ENCODE measurements at places on chromosomes 7 and 10.

GRCh38 chr7:99938296-99938695 is 8.9 kb upstream of the GJC3 start:
- no peaks in the 10 kb centered on the region for H3K27me3 ChIP-seq
- H3K27ac ChIP-seq, result no peak overlapping the region
- no peak for DNase-seq
- no peaks in the 10 kb centered on the region for H3K36me3 ChIP-seq
- no peak overlapping the region for H3K4me3 ChIP-seq

DNA sequence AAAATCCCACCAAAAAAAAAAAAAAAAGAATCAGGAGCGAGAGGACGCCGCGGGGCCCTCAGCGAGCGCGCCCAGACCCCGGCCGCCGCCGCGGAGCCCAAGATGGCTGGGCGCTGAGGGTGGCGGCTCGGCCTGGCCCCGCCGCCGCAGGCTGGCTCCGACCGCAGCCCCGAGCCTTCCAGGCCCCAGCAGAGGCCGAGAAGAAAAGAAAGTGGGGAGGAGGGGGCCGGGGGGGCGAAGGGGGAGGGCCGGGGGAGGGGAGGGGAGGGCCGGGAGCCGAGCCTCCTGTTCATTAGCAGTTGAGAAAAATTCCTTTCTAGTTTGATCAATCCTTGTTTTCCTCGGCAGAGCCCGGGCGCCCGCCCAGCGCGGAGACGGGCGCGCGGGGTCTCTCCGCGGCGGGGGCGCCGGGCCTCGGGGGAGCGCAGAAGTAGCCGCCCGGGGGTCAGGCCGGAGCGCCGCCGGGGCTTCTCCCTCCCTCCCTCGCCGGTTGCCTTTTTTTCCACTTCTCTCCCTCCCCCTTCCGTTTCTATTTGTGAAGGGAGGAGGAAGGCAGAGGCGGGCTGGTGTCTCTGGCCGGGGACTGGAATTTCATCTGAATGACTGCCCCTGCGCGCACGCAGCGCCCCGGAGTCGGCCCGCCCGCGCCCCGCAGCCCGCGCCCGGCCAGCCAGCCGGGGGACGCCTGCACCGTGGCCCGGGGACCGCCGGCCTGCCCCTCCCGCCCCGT is 778 bp upstream of the TRIM8 start:
- peak overlapping the region; percentile 58 for H3K4me3 ChIP-seq
- no peaks in the 10 kb centered on the region for H3K27me3 ChIP-seq
- peaks cover 20% of the 10 kb centered on the region for H3K4me1 ChIP-seq
- peak overlapping the region; percentile 98 for H3K27ac ChIP-seq
- DNase-seq, result peak; percentile 81

DNA sequence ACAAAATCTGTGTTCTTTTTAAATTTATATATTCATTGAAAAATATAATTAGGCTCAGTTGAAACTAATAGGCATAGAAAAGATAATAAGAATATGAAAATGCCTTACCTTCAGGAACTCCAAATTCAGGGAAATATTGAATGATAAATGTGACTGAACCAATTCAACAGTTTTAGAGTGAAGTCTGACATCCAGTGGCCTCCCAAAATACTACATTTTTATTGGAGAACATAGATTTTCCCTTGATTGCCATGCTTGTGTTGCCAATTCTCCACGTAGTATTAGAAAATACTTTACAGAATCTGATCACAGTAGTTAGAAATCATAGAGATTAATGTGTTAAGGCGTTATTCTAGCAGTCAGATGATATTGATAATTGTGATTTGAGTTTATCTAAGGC is 1246.7 kb downstream of the GATA3 start:
- no peaks in the 10 kb centered on the region for H3K4me1 ChIP-seq
- DNase-seq, result no peak
- H3K27ac ChIP-seq, result no peak overlapping the region
- H3K36me3 ChIP-seq, result no peaks in the 10 kb centered on the region
- no peaks in the 10 kb centered on the region for H3K27me3 ChIP-seq

DNA sequence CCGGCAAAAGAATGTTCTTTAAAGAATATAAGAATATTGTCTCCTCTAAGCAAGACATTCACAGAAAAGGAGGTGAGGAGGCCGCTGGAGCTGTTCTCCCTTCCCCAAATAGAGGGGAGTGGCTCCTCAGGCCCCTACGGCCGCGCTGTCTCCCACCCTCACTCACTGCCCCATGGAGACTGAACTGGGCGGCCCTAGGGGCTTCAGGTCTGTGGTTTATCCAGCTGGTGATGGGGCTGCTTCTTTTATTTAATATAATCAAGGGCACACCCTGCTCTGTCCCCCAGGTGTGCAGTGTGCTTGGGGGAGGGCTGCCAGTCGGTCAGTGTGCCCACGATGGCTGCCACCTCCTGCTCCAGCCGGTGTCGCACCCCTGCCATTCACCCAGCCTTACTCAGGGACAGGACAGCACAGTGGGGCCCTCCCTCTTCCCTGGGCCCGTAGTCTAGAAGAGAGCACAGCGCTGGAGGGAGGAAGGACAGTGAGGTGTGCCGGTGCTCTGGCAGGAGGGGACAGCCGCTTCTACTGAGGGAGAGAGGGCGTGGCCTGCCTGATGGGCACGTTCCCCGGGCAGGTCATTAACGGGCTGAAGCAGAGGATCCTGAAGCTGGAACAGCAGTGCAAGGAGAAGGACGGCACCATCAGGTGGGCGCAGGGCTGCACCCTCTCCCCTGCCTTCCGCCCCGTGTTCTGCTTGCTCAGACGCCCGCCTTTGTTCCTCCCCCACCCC is 23.4 kb downstream of the IQCE start:
- no peak overlapping the region for H3K4me3 ChIP-seq
- no peak for DNase-seq
- H3K27ac ChIP-seq, result no peak overlapping the region
- no peaks in the 10 kb centered on the region for H3K4me1 ChIP-seq
- no peaks in the 10 kb centered on the region for H3K27me3 ChIP-seq

DNA sequence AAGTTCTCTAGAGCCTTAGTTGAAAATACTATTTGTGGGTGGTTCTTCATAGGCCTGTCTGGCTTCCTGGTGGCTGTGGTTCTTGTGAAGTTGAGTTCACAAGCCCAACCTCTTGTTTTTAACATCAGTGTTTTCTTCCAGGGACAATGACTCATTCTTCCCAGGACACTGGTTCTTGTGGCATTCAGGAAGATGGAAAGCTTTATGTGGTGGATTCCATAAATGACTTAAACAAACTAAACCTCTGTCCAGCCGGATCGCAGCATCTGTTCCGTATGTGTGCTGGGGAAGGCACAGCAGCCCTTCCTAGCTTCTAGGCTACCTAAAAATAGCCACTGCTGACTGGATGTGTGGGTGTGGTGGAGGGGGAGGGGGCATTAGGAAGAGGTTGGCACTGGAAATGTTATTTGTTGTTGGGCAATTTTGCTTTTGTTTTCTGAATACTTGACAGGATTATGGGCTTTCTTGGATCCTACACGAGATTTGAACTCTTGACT is 3.9 kb downstream of the LSMEM1 start:
- H3K4me1 ChIP-seq, result peaks cover 8% of the 10 kb centered on the region
- H3K4me3 ChIP-seq, result no peak overlapping the region
- H3K36me3 ChIP-seq, result no peaks in the 10 kb centered on the region
- H3K27ac ChIP-seq, result peak overlapping the region; percentile 49
- DNase-seq, result peak; percentile 56

GRCh38 chr10:50416181-50416824 is 165.0 kb upstream of the ASAH2 start:
- no peak for DNase-seq
- H3K4me3 ChIP-seq, result peak overlapping the region; percentile 8
- no peaks in the 10 kb centered on the region for H3K36me3 ChIP-seq
- no peaks in the 10 kb centered on the region for H3K27me3 ChIP-seq
- peak overlapping the region; percentile 5 for H3K27ac ChIP-seq
- peaks cover 7% of the 10 kb centered on the region for H3K4me1 ChIP-seq

DNA sequence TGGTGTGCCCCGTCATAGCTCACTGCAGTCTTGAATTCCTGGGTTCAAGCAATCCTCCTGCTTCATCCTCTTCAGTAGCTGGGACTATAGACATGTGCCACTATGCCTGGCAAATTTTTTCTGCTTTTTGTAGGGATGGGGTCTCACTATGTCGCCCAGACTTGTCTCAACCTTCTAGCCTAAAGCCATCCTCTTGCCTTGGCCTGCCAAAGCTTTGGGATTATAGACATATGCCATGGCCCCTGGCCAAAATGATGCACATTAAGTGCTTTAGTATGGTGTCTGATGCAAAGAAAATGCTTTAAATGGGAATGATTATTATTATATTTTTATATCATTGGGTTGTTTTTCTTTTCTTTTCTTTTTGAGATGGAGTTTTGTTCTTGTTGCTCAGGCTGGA is 33.2 kb upstream of the VCL start:
- H3K27me3 ChIP-seq, result no peaks in the 10 kb centered on the region
- H3K4me3 ChIP-seq, result no peak overlapping the region
- no peak overlapping the region for H3K27ac ChIP-seq
- DNase-seq, result no peak
- no peaks in the 10 kb centered on the region for H3K36me3 ChIP-seq
